ENCODE measurements at places on chromosomes 11 and 22.

GRCh38 chr11:33737362-33737821 is 1.2 kb upstream of the CD59 start:
- no peak for DNase-seq

- DNase-seq, result no peak
These were observed 148.1 kb downstream of the WNT7B start for GRCh38 chr22:45828841-45829240.

DNA sequence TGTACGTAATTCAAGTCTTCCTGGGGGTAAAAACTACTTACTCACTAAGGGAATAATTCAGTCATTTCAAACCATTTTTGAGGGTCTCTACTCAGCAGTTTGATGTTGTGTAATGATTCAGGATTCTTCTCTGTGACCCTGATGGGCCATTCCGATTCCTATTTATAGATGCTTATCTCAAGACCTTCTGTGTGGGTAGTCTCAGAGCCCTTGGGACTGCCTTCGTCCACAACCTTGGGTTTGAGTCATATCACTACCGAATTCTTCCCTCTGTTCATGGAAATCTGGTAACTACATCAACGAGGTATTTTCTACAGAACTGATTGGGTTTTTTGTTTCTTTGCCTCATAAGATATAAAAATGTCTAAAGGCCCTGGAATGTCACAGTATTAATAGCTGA is 14.3 kb upstream of the CBX6 start:
- peak; percentile 24 for DNase-seq

- DNase-seq, result no peak
These were observed 1.0 kb downstream of the DNHD1 start for GRCh38 chr11:6498121-6498520.

DNA sequence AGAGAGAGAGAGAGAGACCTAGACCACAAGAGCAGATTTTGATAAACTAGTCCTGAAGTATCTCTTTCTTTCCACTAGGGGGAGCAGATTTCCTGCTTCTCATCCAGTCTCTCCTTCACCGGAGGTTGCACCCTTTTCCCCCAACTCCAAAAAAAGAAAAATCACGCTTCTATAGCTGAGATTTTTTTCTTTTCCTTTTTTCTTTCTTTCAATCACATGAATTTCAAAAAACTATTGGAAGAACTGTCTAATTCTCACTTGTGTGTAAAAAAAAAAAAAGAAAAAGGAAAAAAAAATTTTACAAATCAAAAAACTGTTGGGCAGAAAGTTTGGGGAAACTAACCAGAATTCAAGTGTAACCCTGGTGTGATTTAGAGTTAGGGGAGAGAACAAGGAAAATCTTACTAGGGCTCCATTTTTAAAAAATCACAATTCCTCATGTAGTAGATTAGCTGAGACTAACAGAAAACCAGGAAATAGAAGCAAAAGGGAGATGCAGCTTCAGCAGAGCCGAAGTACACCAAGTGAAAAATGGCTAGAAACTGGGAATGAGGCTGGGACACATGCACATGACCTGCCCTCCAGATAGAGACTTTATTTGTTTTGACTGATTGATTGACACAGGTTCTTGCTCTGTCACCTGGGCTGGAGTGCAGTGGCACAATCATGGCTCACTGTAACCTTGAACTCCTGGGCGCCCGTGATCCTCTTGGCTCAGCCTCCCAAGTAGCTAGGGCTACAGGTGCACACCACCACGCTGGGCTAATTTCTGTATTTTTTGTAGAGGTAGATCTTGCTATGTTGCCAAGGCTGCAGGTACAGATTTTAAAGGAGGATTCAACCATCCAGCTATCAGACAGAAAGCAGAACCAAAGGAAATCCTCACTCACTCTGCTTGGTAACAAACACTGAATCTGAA is 27.1 kb downstream of the SDHD start:
- peak; percentile 46 for DNase-seq

DNA sequence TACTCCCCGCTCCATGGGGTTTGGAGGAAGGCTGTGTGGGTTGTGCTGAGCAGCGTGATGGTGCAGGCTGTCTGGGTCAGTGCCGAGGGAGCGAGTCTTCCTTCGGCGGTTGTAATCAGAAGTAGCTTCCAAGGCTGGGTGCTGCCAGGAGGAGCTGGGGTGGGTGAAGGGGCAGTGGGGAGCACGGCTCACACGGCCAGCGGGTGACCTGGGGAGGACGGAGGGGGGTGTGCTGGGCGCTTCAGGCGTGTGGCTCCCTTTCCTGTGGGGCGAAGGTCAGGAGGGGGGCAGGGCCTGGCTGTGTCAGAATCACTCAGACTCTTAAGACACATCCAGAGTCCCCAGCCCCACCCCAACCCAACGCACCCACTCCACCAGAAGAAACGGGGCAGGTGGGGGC is 60.2 kb downstream of the LRP5 start:
- no peak for DNase-seq

GRCh38 chr11:131074573-131074972 is 158.3 kb upstream of the SNX19 start:
- no peak for DNase-seq

DNA sequence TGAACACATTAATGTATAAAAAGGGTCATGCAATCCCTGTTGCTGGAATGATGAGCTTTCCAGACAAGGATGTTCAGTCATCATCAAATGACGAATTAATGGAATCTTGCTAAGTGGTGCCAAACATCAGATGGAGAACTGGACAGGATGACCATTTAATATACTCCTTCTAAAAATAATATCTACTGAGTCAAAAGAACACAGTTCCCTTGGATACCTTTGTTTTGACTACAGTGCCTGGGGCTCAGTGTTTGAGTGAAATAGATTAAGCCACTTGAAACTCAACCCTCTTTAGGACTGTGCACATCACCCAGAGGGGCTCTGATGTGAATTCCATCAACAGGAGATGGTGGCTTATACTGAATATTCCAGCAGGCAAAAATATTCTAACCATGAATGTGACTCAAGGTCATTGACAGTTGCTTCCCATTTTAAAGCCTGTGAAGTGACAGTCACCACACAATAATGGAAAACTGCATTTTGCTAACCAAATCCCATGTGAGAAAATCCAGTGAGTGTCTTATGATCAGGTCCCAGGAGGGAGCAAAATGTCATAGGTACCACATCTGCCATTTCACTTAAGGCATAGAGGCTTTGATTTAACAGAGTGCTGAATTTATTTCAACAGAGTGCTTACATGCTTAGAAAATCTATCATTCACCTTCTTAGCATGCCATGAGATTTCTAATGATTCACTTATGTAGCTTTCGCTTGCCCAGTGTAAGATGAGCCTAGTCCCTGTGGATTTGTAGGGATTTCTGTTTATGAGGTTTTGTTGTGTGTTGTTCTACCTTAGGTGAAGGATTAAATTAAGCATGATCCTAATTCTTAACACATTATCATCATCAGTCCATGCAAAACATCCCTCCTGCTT is 41.3 kb upstream of the SLN start:
- no peak for DNase-seq

GRCh38 chr11:28338371-28338770 is 230.2 kb downstream of the METTL15 start:
- DNase-seq, result no peak

- DNase-seq, result peak; percentile 60
These were observed 678 bp upstream of the ZFP91 start for GRCh38 chr11:58578136-58578634.

DNA sequence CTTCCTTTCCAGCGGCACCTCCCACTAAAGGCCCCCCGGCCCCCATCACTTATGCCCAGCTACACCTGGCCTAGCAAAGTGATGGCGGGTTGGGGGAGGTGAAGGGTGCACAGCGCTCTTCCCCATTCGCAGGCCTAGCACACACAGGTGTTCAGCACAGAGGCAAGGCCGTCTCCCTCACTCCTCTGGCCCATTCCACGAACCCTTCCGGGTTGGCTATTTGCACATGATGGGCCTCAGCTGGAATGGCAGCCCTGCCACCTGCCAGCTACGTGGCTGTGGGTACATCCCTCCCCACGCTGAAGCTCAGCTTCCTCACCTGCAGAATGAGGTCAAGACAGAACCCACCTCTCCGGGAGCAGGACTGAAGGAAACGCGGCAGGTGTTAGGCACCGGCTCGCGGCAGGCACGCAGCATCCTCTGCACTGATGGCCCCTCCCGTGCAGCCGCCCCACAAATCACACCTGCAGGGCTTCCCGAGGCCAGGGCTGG is 4.8 kb downstream of the KIAA0930 start:
- DNase-seq, result peak; percentile 36

DNA sequence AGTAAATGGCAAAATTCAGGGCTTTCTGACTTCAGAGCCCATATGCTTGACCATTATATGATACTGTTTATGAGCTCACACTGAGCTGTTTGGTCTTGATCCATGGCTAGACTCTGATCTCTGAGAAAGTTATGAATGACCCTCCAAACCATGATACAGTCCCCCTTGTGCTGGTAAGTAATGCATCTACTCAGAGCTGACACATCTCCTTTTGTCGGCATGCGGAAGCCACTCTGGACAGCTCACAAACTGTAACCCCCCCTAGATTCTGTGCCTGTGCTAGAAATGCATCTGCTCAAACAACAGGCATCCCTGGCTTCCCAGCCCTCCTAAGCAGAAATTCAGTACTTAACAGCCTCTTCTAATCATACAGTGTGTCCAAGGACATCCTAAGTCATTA is 150.8 kb upstream of the RAG2 start:
- DNase-seq, result no peak

DNA sequence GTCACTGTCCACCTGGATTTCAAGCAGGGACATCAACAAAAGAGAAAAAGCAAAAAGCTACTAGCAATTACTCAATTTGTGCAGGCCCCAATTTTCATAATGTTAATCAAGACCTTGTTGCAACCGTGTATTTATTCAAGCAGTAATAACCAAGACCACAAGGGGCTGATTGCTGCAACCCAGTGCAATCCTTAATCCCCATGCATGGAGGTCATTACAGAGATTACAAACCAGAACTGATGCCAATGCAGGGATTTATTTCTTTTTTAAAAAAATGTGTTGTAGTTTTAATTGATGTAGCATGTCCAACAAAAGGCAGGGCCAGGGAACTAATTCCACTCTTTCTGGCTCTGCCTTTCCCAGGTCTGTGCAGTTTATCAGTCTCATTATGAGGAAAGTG is 18.4 kb downstream of the TECTA start:
- no peak for DNase-seq

- peak; percentile 44 for DNase-seq
These were observed 627 bp downstream of the ASCL2 start for GRCh38 chr11:2269601-2270321.

GRCh38 chr11:127733552-127733951 is 733.0 kb upstream of the KIRREL3 start:
- no peak for DNase-seq

GRCh38 chr11:73629907-73630306 is 16.5 kb upstream of the PLEKHB1 start:
- no peak for DNase-seq
